ENCODE measurements at places on chromosomes 1 and 21. TPM values are rescaled to one million over a fixed set of nuclear protein-coding genes. Genes with fewer than 3 reads are reported as not detected.

Gene FCRLA
- total RNA-seq: 0.19 TPM

Gene KCNA3
- total RNA-seq: 0.60 TPM

Gene HRNR
- 0.05 TPM for total RNA-seq

Gene RASSF5
- 11.0 TPM for total RNA-seq

Gene OR2T2
- total RNA-seq: not detected

Gene TNFAIP8L2
- 3.0 TPM for total RNA-seq

Gene MMEL1
- total RNA-seq: 0.57 TPM

GRCh38 chr21:37335053-37335452 lies 31.5 kb upstream of the DYRK1A start:
- DNase-seq: no peak

DNA sequence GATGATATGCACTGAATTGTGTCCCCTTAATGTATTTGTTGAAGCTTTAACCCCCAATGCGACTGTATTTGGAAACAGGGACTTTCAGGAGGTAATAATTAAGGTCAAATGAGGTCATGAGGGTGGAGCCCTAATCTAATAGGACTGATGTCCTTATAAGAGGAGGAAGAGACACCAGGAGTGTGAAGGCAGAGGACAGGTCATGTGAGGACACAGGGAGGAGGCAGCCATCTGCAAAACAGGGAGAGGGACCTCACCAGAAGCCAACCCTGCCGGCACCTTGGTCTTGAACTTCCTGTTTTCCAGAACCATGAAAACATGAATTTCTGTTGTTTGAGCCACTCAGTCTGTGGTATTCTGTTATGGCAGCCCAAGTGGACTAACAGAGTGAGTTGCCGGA lies 15.3 kb downstream of the SYF2 start:
- no peak for DNase-seq

DNA sequence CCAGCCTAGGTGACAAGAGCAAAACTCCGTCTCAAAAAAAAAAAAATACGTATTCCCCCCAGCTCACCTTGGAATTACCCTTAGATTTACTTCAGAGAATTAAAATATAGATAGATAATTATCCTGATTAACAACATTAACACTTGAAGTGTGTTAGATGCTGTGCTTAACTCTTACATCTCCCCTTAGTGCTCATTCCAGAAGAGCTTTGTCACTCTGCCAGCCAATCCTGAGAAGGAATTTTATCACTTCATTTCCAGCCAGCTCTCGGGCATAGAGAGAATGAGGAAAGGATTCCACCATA lies 1.6 kb upstream of the SHC1 start:
- no peak for DNase-seq

- no peak for DNase-seq
Observed at GRCh38 chr1:19465650-19466049, 19.7 kb downstream of the CAPZB start.

GRCh38 chr1:70205071-70205433 lies 327 bp downstream of the LRRC40 start:
- DNase-seq: no peak

DNA sequence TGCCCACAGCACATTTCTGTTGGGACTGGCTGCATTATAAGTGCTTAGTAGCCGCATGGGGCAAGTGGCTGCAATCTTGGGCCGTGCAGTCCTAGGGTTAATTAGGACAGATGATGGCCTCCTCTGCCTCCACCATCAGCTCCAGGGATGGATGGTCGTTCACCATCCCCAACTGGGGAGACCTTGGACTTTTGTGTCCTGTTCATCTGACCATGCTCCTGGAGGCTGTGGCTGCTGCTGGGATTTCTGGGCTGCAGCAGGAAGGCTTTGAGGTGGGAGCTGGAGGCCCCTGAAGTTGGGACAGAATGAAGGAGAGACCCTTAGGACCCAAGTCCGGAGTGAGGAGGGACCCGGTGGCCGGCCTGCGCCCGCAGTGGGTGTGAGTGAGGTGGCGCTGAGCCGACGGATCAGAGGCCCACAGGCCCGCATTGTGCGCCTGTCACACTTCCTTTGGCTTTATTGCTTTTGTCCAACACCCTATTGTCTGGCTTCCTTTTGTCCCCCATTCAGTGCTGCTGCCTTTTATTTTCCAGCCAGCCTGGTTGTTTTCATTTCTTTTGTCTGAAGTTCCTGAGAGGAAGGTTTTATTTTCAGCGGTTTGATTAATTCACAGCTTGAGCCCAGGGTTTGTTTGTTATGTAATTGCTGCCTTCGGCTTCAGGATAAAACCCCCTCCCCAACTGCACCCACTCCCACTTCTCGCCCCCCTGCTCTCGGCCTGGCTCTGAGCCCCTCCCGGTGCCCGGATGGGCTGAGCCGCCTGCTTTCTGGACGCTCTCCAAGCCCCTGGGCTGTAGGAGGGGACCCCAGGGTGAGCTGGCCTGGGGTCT lies 35.6 kb downstream of the SOX13 start:
- no peak for DNase-seq

DNA sequence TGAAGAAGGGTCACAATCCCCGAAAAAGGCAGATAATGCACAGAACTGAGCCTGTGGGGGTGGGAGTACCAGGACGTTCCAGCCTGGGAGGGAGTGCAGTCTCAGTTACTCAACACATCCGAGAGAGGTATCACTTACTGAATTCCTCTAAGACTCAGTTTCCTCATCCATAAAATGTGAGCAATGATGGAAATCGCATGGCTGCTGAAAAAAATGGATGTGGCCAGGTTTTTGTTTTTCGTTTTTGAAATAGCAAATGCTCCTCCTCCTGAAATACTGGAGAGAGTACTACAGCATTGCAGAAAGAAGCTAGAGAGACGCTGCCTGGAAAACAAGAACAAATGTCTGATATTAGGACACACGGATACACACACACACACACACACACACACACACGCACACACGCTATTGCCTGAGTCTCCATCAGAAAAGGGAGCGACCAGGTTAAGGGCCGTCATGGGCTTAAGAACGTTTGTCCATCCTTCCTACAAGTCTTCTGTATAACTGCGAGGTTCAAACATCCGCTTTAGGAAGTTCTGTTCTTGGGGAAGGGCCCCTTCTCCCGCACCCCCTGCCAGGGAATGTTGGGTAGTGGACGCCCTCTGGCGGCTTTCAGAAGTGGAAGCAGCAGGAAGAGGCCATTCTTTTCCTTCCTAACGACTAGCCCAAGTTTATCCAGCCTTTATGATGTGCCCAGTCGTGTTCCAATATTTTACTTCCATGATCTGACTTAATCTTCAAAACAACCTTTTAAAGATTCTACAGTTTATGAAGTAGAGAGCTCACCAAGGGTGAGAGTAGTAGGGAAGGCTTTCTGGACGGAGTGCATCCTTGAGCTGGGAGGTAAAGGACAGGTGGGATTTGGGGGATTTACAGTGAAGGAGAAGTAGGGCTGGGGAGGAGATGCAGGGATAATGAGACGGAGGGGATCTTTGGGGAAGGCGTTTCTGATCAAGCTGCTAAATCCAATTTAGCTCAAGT lies 699 bp upstream of the NES start:
- peak; percentile 87 for DNase-seq

- DNase-seq: no peak
Observed at GRCh38 chr1:76055987-76056386, 18.6 kb upstream of the ST6GALNAC3 start.

DNA sequence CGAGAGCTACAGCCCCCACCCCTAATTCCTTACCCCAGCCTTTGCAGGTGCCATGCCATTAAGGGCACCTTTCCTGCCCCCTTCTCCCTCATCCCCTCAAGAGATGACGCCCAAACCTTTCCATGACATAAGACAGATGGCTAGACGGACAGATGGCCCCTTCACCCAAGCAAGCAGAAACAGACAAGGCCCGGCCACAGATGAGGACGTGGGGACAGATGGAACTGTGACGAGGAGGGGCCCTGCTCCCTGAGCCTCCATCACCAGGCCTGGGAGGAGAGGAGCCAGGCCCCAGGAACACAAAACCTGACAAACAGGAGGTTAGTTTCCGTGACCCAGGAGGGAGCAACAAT lies 24.7 kb upstream of the PEF1 start:
- no peak for DNase-seq

DNA sequence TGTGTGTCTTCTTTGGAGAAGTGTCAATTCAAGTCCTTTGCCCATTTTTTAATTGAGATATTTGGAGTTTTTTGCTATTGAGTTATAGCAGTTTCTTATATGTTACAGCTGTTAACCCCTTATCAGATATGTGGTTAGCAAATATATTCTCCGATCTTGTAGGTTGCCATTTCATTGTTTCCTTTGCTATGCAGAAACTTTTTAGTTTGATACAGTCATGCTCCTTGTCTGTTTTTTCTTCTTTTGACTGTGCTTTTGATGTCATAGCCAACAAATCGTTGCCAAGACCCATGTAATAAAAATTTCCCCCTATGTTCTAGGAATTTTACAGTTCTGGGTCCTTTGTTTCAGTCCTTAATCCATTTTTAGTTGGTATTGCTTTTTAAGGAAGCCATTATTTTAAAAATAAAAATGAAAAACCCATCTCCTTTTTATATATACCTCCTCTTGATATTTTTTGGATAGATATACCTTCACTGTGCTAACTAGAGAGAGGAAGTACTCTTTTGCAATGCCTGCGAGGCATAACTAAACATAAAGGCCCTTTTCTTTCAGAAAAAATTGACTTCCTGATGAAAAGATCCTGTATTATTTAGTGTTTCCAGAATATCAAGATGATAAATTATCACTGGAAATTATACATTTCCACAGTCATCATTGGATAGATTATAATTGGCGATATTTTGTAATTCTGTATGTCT lies 127.8 kb downstream of the HS2ST1 start:
- DNase-seq: no peak

- peak; percentile 68 for DNase-seq
Observed at GRCh38 chr1:16231331-16232315, 5.4 kb downstream of the CPLANE2 start.

GRCh38 chr1:44371206-44371605 lies 16.1 kb upstream of the ERI3 start:
- DNase-seq: no peak

GRCh38 chr1:53681977-53682685 lies 56.8 kb downstream of the GLIS1 start:
- DNase-seq: no peak

Data from posterior vena cava (tissue), 2 donors.